Stimulated activated CD4-positive, alpha-beta T cell treated with anti-CD3 and anti-CD28 coated beads, Interleukin-4, amount 100 ng/mL, for 48 hours (primary cell): ENCODE measurements at places on chromosomes 13 and 19.

DNA sequence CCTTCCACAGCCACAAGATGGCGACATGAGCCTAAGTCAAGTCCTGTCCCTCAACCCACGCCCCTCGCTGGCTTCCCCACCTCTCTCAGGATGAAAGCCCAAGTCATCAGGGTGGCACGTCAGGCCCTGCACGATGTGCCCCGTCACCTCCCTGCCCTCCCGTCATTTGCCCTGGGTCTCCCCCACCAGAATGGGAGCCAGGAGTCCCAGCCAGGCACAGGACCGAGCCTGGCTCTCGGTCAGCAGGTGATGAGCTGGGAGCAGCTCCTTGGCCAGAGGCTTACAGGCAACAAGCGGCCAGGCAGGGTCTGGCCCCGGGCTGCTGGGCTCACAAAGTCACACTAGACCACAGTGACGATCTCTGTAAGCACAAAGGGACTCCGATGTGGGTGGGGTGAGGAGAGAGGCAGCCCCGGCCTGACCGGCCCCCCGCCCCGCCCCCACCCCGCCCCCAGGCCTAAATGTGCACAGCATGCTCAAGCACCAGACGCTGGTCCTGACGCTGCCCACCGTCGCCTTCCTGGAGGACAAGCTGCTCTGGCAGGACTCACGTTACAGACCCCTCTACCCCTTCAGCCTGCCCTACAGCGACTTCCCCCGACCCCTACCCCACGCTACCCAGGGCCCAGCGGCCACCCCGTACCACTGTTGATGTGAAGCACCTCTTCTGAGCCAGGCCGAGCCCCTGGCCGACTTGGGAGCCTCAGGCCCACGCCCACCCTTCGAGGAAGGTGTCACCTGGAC, 7.3 kb downstream of the MRPL4 start:
- peak; percentile 94 for DNase-seq

DNA sequence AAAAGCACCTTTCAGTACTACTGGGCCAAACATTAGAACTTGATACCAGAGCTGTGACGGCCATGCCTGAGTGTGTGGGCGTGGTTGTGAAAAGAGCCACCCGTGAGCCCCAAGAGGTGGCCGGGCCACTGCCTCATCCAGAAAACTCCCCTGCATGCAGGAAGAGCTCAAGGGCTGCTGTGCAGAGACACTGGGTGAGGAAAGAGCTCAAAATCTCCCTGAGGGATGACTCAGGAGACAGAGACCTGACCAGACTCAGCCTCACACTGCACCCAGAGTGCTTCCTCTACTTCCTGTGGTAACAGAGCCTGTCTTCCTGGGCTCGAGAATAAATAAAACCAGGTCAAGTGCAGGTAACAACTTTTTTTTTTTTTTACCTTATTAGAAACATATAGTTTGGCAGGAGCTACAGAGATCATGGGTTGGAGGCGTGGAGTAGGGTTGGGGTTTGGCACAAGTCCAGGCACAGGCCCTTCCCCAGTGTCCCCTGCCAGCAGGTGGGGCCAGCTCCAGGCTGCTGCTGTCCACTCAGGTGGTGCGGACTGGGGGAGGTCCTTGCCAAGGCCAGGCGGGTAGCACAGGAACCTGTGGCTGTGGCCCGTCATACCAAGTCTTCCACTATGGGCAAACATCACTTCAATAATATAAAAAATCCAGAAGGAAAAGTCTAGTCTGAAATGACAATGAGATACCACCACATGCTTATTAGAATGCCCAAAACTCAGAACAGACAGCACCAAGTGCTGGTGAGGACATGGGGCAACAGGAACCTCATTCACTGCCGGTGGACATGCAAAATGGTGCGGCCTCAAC, 25.5 kb downstream of the ELL start:
- DNase-seq, result peak; percentile 45

DNA sequence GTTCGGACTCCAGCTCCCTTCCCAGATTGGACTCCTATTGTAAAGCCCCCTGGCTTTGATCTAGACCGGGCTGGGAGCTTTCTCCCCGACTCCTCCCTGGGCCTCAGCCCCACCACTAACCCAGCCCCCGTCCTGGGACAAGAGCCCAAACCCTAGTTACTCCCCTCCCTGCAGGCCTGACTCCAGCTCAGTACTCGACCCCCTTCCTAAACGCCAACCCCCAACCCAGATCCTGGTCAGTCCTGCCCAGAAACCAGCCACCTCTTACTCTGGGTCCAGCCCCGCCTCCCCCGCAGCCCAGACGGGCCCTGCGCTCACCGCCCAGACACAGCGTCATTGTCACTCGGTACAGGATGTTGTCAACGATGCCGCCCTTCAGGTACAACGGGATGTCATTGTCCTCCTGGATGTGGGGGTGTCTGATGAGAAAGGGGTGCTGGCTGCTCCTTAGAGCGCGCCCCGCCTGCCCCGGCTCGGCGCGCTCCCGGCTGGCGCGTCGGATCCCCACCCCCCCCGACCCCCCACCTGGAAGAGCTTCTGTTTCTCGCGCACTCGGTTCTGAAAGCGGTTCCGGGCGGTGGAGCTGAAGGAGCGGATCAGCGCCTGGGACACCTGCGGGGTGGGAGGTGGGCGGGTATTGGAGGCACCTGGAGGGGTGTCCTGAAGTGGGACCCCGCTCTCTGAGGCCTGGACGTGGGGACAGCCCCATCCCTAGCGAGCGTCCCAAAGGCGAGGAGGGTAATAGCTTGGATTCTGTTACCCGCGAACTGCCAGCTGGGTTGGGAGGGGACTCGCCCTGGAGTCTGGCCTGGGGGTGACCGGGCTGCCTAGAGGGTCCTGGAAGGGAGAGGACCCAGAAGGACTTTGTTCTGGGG, 866 bp downstream of the COX7A1 start:
- no peak for DNase-seq

DNA sequence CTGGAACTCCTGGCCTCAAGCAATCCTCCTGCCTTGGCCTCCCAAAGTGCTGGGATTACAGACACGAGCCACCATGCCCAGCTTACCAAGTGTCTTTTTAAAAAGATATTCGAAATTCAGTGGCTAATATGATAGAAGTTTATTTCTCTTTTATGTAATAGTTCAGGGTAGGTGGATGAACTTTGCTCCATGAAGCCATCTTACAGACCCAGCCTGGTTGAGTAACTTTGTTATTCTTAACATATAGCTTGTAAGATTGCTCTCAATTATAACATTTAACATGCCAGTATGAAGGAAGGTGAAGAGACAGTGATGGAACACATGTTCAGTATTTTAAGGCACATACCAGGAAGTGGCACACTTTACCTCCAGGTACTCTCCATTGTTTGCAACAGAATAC, 42.4 kb downstream of the ZIC2 start:
- no peak for DNase-seq

GRCh38 chr13:72180253-72180952, 313.4 kb upstream of the DACH1 start:
- DNase-seq, result no peak

GRCh38 chr19:610801-611480, 21.3 kb downstream of the HCN2 start:
- DNase-seq, result peak; percentile 50

DNA sequence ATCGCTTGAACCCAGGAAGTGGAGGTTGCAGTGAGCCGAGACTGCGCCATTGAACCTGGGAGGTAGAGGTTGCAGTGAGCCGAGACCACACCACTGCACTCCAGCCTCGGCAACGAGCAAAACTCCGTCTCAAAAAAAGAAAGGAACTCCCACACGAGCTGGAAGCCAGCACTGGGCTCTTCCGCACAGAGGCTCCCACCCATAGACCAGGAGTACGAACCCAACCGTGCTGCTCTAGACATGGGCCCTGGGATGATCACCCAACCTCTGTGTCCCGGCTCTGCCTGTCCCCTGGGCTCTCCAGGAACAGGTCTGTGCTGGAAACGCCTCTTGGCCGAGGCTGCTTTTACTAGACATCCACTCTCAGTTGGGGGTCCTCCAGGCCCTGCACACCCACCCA, 12.0 kb downstream of the DOT1L start:
- DNase-seq, result no peak

- peak; percentile 92 for DNase-seq
Measured at GRCh38 chr13:41456768-41457588, at the start of gene RGCC. Gene RGCC (plus strand): TSS chr13:41457550. CDS start chr13:41457708, 158 bp downstream.

DNA sequence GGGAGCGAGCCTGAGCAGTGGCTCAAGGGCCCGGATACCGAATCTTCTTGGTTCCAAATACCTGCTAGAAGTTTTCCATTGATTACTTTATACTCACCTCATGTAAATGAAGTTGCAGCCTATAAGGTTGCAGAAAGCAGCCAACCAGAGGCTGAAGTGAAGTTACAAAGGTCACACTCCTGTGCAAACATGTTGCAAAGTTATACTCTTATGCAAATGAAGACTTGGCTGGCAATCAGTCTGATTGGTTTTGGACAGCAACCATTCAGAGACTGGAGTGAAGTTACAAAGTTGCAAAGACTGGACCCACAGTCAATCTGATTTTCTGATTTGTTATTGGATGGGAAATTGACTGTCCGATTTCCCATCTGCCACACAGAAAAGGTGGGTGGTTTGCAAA, 152.5 kb downstream of the GGACT start:
- DNase-seq, result no peak

- no peak for DNase-seq
Measured at GRCh38 chr19:16148443-16149229, 5.2 kb downstream of the HSH2D start.

- no peak for DNase-seq
Measured at GRCh38 chr19:49780861-49781260, 14.1 kb downstream of the AP2A1 start.

- DNase-seq, result no peak
Measured at GRCh38 chr13:20175907-20176652, 15.2 kb upstream of the GJA3 start.

- peak; percentile 23 for DNase-seq
Measured at GRCh38 chr19:756236-756635, 5.3 kb downstream of the MISP start.

DNA sequence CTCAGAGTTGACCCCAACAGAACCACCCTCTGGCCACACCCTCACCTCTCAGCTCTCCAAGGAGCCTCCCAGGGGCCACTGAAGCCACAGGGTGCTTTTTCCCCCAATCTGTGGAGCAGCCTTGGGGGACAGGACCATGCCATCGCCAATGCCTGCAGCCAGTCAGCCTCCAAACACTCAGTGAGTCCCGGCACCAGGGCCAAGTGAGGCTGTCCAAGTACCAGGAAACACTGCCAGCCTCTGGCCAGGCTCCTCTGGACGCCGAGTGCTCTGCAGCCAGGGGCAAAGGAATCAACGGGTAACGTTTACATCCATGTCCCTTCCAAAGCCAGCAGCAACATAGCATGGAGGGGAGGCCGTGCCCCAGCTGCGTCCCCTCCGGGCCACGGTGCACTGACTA, 9.5 kb upstream of the COMP start:
- DNase-seq, result no peak

DNA sequence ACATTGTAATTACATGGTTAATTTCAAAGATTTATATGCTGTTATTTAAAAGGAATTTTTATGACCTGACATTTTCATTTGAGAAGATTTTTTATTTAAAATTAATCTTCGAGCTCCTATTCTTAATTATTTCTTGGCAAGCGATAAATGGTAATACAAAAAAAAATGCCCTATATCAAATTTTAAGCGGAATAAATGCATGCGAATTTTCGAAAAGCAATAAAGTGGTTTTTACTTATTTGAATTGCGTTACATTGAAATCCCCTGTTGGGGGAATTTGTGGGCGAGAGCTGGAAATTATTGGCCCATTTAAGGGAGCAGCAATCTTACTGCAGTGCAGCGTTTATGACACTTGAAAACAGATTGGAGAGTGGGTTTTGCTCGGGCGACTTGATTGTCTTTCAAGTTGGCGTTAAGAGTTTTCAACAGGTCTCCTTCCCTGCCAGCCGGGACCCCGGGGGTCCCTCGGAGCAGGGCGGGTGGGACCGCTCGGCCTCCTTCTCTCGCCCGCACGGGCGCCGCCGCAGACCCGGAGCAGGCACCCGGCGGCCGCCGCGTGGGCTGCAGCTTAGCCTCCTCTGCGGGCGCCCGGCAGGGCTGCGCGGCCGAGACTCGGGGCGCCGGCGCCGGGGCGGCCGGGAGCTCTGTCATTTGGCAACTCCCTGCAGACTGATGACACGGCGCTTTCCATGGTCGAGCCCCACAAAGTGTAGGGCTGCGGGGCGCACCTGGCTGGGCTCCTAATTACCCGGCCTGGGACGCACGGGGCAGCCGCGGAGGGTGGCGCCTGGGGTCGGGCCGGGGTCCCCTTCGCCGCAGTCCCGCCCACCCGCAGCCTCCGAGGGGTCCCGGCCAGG, 255.1 kb upstream of the SOX21 start:
- DNase-seq, result no peak

GRCh38 chr13:111844222-111844671, 222.7 kb upstream of the SOX1 start:
- DNase-seq, result no peak

GRCh38 chr13:20501120-20501519, 24.5 kb downstream of the CRYL1 start:
- DNase-seq, result no peak

DNA sequence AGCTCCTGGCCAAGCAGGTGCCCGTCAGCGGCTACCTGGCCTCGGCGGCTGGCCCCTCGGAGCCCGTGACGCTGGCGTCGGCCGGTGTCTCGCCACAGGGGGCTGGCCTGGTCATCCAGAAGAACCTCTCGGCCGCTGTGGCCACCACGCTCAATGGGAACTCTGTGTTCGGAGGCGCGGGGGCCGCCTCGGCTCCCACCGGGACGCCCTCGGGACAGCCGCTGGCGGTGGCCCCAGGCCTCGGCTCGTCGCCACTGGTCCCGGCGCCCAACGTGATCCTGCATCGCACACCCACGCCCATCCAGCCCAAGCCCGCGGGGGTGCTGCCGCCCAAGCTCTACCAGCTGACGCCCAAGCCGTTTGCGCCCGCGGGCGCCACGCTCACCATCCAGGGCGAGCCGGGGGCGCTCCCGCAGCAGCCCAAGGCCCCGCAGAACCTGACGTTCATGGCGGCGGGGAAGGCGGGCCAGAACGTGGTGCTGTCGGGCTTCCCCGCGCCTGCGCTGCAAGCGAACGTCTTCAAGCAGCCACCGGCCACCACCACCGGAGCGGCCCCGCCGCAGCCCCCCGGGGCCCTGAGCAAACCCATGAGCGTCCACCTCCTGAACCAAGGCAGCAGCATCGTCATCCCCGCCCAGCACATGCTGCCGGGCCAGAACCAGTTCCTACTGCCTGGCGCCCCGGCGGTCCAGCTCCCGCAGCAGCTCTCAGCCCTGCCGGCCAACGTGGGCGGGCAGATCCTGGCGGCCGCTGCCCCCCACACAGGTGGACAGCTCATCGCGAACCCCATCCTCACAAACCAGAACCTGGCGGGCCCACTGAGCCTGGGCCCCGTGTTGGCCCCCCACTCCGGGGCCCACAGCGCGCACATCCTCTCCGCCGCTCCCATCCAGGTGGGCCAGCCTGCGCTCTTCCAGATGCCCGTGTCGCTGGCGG, 33.0 kb upstream of the EHD2 start:
- no peak for DNase-seq
